ENCODE measurements at places on chromosomes 11 and 22.

DNA sequence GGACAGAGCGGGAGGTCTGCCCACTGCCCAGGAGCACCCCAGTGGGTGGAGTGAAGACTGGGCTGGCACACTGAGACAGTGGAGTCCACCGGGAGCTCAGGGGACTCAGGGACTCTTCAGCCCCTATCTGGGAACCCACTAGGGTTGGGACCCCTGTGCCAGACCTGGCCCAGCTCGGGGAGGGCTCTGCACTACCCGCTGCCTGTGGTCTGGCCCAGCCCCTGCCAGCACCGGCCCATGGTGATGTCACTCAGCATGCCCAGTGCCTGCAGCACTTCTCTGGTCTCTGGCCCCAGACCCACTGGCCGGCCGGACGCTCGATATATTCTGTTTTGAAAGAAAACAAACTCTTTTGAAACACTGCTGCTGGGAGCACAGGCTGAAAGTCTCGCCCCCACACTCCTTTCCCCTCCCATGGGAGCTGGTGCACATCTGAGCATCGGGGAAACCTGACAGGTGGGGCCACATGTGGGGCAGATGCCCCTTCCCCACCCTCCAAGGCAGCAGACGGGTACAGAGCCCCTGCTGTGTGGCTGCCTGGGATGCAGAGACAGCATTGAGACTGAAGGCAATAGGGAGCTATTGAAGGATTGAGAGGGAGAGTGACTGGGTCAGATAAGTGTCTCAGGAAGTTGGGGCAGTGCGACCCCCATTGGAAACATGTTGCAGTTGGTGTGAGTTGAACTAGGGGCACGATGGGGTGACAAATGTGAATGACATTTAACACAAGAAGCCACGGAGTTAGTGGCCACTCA lies 62.9 kb downstream of the MYEOV start:
- DNase-seq: no peak

GRCh38 chr11:78212586-78213371 lies 24.1 kb downstream of the USP35 start:
- no peak for DNase-seq

- no peak for DNase-seq
Observed at GRCh38 chr11:1208144-1208393, 14.8 kb upstream of the MUC5B start.

DNA sequence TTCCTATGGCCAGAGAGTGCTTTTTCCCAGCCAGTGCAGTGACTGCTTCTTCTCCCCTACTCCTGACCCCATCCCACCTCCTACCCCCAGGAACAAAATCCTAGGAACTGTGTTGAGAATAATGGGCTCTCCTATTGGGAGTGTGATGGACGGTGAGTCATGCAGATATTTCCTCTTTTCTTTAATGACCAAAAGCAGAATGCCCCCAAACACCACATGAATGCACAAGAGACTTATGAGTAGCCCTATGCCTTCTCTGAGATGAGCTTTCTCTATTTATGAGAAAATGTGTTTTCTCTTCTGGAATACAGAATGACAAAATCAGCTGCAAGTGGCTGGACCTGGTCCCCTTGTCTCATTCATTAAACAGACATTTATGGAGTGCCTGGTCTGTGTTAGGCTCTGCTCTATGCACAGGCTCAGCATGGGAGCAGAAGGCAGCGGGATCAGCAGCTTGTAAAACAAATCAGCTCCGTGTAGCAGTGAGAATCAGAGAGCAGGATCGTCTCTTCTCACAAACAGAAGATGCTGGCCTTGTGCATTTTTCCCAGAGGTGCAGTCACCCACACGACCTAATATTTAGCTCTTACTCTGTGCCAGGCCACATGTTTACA lies 47.5 kb upstream of the GALNT18 start:
- no peak for DNase-seq

DNA sequence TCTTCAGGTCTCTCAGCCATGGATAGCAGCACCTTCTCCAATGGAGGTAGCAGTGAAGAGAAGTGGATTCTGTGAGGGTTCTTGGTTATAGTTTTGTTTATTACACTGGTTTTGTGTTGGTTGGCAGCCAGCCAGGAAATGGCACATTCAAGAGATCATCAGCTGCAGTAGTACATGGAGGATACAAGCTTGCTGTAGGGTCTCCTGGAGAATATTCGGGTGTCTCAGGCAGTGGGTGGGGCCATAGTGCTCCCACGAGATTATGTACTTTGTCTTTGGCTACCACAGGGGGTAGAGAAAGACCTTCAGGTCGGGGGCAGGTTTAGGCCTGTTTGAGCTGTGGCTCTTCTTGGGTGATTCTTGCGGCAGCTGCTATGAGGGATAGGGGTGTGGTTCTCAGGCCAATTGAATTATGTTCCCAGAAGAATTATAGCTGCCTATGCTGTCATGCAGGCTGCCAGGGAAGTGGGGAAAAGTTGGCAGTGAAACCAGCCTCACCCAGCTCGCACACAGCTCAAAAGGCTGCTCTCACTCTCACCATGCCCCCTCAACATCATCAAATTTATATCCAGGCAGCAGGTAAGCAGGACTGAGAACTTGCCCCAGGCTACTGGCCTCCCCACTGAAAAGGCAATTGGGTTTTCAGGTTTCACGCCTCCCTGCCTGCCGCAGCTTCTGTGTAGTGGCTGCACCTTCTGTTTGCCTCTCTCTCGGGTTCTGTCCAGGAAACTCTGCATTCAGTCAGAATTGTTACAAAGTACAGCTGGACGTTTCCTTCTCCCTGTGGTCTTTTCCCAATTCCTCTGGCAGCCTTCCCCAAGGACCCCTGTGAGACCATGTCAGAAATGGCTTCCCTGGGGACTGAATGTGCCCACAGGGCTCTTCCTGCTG lies 435.5 kb downstream of the LUZP2 start:
- no peak for DNase-seq

DNA sequence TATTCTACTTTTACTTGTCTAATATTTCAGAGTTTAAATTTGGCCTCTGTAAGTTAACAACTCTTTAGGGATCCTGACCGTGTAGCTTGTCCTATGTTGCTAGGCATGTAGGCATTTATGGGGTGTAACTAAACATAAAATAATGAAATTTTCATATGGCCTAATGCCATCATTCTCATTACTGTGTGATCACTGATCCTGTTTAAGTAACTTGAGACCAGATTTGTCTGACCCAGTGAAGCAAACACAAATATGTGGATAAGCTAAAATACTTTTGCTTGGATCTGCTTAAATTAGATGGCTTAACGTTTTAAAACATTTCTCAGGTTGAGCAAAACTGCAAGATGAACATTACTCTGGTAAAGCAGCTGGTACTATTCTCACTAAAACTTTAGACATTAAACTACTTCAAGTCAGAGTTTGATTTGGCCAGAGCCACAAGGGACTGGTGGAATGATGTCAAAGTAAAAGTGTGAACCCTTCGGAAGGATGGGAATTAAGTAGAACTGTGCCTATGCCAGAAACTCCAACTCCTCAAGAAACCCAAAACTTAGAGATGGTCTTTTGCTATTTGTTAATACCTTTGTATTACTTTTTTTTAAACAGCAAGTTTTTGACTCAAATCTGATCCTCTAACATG lies 12.5 kb downstream of the QSER1 start:
- DNase-seq: no peak

DNA sequence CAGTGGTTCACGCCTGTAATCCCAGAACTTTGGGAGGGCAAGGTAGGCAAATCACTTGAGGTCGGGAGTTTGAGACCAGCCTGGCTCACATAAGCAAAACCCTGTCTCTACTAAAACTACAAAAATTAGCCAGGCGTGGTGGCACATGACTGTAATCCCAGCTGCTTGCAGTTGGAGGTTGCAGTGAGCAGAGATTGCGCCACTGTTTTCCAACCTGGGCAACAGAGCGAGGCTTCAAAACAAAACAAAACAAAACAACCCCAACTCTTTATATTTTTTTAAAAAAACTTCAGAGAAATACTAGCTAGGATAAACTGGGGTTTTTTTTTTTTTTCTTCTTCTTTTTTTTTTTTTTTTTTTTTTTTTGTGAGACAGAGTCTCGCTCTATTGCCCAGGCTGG lies 31.8 kb upstream of the RAPSN start:
- no peak for DNase-seq

DNA sequence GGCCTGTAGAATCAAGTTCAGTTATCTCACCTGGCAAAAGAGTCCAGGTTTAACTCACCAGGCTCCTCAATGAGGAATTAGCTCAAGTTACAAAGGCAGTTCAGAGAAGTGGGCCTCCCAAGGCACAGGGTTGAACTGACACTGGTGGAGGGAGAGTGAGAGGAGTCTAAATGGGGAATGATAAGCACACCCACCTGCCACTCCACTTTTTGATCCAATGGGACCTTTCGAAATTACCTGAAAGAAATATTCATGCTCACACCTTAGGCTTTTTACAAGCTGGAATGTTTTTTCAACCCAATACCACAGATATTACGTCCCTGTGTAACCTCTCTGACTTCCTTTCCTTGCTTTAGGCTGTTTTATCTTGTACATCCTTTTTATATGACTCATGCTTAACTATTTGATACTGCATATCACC lies 642.7 kb upstream of the TENM4 start:
- no peak for DNase-seq

GRCh38 chr11:61146416-61146815 lies 14.8 kb downstream of the VPS37C start:
- DNase-seq: no peak

GRCh38 chr22:28742562-28742962 lies 723 bp downstream of the HSCB start:
- DNase-seq: no peak

DNA sequence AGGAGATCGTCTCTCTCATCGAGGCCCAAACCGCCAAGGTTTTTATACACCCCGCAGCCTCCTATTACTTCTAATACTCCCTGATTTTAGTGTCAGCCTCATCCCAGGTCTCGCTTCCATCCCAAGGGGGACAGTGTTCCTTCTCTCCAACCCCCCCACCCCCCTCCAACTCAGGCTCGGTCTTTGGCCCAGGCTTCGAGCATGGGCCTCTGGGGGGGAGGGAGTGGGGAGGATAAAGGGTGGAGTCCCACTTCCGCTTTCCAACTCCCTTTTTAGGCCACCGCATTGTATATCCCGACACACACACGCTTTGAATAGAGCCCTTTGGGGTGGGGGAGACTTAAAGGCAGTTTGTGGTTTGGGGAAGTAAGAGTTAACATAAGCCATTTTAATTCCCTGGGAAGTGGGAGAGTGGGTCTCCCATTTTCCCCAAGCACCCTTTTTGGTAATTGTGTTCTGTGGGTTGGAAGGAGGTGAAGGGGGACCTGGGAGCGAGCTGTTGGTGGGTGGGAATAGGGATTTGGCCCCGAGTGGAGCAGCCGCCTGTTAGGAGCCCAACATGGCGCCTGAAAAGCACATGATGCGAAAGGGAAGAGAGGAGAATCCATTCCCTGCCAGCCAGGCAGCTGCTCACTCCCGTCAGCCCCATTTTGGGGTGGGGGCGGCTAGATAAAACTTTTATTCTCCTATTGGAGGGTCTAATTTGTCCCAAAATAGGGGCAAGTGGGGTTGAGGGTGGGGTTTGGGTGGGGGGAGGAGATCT lies 844 bp downstream of the PCF11 start:
- DNase-seq: peak; percentile 25

DNA sequence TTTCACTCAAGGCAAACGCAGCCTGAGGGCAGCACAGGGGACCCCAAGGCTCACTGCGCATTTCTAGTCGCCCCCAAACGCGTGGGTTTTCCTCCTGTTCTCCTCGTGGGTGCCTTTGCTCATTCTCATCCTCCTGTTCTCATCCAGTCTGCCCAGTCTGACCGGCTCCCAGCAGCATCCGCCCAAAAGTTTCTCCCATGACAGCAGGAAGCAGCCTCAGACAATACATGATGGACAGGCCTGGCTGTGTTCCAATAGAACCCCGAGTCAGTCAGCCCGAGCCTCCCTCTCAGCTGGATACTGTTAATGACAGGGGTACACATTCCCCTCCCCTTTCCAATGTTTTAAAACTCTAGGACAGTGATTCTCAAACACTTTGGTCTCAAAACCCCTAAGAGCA lies 22.5 kb upstream of the KRTAP5-7 start:
- no peak for DNase-seq

DNA sequence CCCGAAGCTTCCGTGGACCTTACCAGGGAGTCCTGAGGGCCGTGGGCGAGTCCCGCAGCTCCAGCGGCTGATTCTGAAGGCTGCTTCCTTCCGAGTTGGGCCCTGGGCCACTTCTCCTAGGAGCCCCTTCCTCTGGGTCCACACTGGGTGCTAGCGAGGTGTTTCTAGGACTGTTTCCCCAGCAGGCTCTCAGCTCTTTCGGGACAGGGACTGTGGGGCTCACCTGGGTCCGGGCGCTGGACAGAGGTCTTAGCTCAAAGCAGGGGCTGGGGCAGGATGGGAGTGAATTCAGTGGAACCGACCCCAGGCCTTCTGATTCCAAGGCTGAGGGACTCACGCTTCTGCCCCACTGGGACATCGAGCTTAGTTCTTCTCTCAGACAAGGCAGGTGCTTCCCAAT lies 29.3 kb upstream of the CSNK1E start:
- DNase-seq: no peak

DNA sequence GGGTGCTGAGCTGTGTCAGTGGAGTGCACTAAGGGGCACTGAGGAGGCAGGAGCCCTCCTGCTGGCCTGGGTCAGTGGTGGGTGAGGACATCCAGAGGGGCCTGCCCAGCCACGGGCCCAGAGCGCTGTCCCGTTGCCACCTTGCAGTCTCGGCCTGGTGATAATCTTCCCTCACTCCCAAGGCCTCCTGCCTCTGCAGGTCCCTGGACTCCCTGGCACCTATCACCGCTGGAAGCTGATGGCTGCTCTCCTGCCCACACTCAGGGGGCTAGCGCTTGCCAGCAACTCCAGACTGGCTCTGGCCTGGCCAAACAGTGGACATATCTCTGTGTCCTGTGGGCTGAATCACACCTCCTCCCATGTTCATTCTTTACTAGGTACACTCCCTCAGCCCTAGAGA lies 86.5 kb upstream of the PITPNB start:
- no peak for DNase-seq

DNA sequence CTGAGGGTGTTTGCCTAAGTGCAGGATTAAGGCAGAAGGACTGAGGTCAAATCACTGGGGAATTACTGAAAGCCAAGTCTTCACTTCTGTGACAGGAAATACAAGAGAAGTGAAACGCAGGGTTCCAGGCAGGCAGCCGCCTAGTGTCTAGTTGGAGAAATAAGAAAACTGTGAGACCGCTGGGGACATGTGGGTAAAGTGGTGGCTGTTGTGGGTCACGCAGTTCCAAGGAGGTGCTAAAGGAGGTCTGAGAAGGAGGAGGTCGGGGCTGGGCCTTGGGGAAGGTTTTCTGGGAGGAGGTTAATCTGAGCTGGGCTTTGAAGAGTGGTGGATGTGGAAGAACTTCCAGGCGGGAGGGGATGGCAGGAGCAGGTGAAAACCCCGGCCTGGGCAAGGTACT lies 11.2 kb downstream of the MCM5 start:
- DNase-seq: no peak

DNA sequence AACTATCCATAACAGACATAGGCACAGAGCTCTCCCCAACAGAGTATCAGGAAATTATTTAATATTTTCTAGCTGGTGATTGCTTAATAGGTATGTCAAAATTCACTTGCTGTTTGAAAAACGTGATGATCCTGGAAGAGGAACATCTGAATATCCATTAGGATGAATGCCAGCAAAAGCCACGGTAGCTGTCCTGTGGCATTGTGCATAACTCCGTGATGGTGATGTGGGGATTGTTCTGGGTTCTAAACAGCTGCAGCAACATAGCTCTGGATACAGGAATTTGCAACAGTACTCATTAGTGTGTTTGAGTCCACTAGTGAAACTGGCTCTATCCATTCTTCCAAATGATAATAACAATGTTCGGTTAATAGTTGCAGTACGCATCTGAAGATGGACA lies 78.8 kb downstream of the C11orf65 start:
- DNase-seq: no peak

Measured in stimulated activated CD4-positive, alpha-beta T cell treated with anti-CD3 and anti-CD28 coated beads, Interleukin-12 subunit alpha, Interleukin-12 subunit beta, amount 100 ng/mL, for 24 hours (primary cell).